Astrocyte of the spinal cord (primary cell): ENCODE measurements at places on chromosomes 3 and 15.

DNA sequence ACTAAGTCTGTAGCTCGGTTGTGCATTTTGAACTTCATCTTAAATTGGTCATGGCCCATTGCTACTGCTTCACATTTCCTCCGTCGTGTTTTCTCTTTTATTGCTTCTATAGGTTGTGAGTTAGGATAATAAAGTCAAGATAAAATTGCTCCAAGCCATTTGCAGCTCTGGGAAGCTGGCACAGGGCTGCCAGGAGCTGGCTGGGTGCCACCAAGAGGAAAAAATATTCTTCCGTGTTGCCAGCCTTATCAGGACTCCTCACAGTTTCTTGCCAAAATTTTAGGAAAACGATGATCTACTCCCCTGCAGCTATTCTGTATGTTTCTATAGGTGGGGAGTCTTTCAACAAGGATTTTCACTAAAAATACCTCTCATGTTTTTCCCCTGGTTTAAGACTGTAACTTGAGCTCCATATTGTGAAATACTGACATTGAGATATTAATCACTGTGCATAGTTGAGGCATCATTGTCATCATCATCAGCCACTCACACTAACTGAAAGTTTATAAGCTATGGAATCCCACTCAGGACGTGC lies 55.4 kb upstream of the PIAS1 start:
- DNase-seq = peak; percentile 14

- peak; percentile 64 for DNase-seq
Measured at GRCh38 chr3:85560088-85560785, 601.4 kb downstream of the CADM2 start.

DNA sequence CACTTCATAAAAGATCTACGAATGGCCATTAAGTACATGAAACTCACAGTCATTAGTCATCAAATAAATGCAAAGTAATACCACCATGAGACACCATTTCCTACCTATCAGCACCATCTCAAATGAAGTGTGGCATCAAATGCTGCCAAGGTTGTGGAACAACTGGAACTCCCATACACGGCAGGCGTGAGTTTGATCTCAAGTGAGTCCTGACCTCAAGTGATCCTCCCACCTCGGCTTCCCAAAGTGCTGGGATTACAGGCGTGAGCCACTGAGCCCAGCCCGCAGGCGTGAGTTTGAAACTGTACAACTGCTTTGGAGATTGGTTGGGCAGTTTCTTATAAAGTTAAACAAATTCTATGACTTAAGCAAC lies 28.8 kb upstream of the HDAC11 start:
- no peak for DNase-seq

- DNase-seq = no peak
Measured at GRCh38 chr3:81699536-81700320, 61.7 kb downstream of the GBE1 start.

GRCh38 chr3:70006089-70006488 lies 6.6 kb downstream of the SAMMSON start:
- DNase-seq = no peak

- DNase-seq = no peak
Measured at GRCh38 chr3:78906245-78906644, 861.6 kb downstream of the ROBO1 start.

- DNase-seq = no peak
Measured at GRCh38 chr15:80892414-80892813, 97.2 kb downstream of the MESD start.

DNA sequence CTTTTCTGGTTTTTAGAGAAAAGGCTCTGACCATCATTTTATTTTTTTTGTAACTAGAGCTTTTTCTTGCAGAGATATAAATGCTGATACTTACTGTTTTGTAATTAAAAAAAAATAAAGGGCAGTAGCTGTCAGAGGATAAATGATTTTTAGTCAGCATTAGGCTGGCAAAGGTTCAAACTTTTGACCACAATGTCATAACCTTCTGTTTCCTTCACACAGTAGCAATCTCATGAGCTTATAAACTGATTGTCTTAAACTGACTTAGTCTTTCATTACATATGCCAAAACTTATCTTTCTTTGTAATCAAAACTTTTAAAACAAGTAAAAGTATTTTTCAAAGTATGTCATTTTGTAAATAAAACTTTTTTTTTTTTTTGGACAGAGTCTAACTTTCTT lies 841.9 kb downstream of the OTOL1 start:
- peak; percentile 36 for DNase-seq

DNA sequence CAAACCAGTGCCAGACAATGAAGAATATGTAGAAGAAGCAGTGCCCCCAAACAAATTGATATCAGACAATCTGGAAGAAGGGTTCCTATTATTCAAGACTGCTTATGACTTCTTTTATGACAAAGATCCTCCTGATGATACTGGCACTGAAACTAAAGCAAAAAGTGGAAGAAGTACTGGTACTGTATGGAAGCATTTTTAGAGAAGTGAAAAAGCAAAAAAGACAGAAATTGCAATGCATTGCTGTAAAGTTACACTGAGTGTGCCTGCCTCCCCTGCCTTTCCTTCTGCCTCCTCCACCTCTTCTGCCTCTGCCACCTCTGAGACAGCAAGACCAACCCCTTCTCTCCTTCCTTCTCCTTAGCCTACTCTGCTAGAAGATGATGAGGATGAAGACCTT lies 167.6 kb downstream of the PLCL2 start:
- DNase-seq = no peak

GRCh38 chr3:37096288-37096687 lies 78.1 kb downstream of the LRRFIP2 start:
- peak; percentile 53 for DNase-seq

GRCh38 chr3:46022909-46023785 lies 4.1 kb downstream of the XCR1 start:
- no peak for DNase-seq

DNA sequence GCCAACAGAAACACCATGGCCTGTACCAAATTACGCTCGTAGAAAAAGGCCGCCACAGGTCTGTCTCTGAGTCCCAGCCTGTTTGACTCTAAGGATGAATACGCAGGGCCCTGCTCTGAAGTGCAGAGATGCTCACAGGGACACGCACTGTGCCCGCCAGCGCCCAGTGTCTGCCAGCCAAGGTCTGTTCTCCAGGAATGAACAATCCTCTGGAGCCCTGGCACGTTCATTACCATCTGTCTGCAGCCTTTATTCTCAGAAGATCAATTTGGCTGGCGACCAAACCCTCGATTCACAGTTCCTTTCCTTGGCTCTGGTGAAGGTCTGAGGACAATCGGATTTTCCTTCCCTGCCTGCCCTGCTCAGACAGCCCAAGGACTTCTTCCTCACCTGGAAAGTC lies 66.3 kb downstream of the NIPA2 start:
- DNase-seq = peak; percentile 31

- DNase-seq = no peak
Measured at GRCh38 chr3:76011121-76011520, 225.8 kb upstream of the ZNF717 start.

GRCh38 chr3:133629146-133629545 lies 32.6 kb downstream of the TOPBP1 start:
- no peak for DNase-seq

DNA sequence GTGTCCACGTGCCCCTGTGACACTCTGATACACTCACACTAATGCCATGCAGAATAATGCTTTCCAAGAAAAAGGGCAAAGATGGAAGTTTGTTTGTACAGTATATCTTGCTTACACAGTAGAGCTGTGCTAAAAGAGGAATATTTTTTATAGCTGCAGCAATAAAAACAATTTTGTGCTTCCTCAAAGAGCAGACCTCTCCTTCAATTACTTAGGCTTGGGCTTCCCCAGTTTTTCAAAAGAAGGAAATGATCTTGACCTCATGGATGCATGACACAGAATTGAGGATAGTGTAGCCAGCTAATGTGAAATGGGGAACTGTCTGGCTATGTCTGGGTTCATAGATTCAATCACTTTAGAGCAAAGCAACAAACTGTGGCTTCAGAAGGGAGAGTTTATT lies 137.4 kb downstream of the STT3B start:
- no peak for DNase-seq

DNA sequence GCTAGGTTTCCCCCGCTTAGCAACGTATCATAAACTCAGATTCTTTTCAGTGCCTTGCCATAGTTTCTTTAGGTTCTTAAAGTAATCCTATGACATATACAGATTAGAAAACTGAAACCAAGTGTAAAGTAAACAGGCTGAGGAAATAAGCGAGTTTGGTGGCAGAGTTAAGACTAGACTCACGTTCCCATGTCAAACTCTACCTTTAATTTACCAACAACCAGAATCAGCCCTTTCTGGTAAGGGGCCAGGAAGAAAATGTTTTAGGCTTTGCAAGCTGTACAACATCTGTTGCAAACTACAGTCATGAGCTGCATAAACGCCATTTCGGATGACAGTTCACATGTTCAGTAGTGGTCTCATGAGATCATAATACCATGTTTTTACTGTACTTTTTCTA lies 128.0 kb upstream of the PRICKLE2 start:
- no peak for DNase-seq

DNA sequence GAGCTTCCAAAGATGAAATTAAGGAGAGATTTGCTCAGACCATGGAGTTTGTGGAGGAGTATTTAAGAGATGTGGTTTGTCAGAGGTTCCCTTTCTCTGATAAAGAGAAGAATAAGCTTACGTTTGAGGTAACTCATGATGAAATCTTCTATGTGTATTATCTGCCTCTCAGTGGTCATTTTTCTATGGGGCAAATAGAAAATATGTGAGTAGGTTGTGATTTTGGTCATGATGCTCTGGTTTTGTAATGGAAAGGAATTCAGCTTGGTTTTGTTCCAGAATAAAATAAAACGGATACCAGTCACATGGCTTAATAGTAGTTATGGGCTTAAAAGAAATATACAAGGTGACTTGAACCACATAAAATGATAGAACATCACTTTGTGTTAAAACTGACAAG lies 181.1 kb downstream of the ITPR1 start:
- peak; percentile 18 for DNase-seq

DNA sequence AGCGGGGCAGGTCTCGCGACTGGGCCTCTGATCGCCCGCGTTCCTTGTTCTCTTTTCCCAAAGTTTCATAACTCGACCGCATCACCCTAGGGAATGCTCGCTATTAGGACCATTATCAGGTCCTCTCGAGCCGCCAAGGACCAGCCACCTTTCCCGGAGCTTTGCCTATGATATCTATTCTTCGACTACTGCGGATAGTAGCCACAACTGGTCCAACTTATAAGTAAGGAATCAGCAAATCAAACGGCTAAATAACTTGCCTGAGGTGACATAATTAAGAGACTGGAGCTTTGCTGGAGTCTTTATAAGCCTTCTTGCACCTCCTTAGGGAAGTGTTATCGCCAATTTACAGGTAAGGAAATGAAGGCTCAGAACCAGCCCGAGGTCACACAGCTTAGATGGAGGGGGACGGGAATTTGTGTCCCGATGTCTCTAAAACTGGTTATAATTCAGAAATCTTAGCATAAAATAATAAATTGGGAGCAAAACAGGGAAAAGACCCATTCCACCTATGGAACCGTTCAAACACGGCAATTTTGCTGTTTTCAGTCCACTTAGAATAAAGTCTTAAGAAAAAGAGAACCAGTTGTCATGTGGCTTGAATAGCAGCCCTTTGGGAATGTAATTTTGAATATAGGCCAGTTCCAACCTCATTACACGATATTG lies 479 bp upstream of the PLD1 start:
- no peak for DNase-seq

DNA sequence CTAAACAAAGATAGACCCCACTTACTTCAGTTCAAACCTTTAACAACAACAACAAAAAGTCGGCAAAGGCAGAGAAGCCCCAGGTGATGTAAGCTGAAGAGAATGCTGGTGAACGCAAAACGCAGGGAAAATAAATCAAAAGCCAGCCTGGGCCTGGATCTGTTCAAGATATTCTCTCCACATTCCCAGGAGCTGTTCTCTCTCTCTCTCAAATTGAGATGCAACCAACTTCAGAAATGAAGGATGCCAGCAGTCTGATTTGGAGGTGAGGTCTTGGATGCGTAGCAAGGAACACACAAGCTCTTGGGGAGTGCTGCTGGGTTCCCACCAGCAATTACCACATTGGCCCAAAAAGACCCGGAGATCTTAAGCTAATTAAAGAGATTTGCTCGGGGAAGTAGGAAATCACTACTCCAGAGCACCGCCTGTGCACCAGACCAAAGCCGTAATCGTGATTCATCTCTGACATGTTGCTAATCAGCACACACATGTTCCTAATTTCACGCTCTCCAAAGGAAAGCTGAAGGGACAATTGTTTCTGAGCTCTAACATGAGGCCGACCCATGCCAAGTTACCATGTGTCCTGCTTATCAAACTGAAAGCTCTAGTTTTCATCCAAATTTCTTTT lies 37.1 kb downstream of the IL17RD start:
- DNase-seq = peak; percentile 75

DNA sequence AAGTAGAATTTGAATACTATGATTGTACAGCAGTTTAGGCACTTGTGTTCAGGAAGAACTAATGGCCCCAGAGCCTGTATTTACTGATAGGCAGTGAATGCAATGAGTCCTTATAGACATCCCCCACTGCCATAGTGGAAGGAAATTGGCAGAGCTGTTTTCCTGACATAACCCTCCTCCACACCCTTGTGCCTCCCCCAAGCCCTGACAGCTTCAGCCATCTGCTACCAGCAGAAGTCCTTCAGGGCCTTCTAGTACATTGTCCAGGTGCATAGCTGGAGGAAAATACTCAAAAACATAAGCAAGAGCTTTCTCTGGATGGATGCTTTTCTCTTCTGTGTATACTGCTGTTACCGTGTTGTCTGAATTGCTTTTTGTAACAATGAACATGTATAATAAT lies 20.6 kb downstream of the ARHGAP31 start:
- no peak for DNase-seq
